ENCODE measurements at places on chromosomes 7 and 10.

GRCh38 chr7:235576-236395 lies 43.4 kb downstream of the FAM20C start:
- no peak for DNase-seq

DNA sequence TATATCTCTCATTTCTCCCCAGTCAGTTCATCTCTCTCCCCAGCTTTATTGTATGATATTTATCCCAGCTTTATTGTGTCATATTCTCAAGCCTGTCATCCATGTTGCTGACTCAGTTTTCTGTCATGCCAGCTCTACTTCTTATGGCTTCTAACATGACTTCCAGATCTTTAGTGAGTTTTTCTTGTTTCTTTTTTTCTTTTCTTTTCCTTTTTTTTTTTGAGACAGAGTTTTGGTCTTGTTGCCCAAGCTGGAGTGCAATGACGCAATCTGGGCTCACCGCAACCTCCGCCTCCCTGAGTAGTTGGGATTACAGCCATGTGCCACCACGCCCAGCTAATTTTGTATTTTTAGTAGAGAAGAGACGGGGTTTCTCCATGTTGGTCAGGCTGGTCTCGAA lies 28.7 kb upstream of the CALU start:
- no peak for DNase-seq

DNA sequence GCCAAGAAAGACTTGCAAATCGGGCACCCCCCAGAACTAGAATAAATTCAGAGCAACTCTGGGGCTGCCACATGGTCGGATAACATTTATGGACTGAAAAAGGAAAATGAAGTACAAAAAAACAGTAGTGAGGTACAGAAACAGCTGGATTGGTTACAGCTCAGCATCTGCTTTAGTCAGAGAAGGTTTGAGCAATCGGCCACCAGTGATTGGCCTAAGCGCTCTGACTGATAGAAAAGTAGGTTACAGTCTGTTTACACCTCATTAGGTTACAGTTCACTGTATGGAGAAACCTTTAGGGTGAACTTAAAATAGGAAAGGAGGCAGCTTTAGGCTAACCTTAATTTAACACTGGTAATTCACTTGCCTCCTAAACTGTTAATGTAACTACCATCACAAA lies 102.0 kb upstream of the DKK1 start:
- DNase-seq, result no peak

- DNase-seq, result no peak
These were observed 13.9 kb downstream of the TET1 start for GRCh38 chr10:68574051-68574450.

- DNase-seq, result no peak
These were observed 21.7 kb upstream of the PCGF5 start for GRCh38 chr10:91198781-91199180.

DNA sequence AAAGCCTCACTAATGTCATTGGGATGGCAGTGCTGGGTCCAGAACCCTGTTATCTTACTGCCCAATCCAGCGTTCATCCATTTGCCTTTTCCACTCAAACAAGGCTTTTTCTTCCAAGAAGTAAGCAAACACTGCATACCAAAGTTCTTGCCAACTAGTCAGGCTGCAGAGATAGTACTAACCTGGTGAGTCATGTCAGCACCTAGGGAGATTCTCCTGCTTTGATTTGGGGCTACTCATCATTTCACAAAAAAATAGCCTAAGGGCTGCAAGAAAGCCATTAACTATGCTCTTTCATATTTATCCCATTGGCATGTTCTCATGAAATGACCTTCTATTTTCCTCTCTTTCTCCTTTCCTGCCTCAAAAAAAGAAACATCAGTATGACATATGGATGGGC lies 142.6 kb downstream of the TWIST1 start:
- DNase-seq, result no peak

Measured in stimulated activated naive CD4-positive, alpha-beta T cell (primary cell).